ENCODE measurements at places on chromosomes 7 and 10.

DNA sequence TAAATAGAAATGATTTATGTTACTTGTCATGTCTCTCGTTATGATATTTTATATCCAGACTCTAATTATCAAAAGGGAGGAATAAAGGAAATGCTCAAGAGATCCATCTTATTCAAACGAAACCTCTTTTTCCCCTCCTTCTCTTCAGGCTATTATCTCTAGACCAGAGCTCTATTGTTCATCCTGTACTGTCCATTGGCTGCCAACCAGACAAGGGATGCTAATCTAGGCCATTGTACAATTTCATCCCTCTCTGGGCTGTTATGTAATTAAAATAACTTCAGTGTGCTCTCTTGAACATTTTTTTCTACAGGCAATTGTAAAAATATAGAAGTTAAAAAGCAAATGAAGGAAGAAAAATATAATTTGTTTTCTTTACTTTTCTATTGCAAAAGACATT is 220.4 kb downstream of the HDAC9 start:
- peak; percentile 34 for DNase-seq

DNA sequence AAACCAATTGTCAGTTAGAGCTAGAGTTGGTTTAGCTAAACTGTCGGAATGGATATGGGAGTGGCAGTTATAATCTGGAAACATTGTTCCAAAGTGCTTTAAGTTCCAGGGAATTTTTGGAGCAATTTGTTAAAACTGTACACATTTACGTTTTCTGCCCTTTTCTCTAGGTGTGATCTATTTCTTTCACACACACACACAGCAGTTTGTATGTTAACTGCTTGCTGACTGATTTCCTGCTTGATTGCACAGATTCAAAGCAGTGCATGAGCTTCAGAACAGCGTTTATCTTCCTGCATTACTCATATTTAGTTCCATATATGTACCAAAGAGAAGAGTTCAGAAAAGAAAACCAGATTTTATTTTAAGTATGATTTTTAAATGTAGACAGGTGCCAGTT is 57.9 kb downstream of the MGMT start:
- DNase-seq: no peak

- DNase-seq: peak; percentile 31
These were observed 445 bp upstream of the ATRNL1 start for GRCh38 chr10:115092555-115093285.

- peak; percentile 12 for DNase-seq
These were observed 33.8 kb downstream of the VOPP1 start for GRCh38 chr7:55538538-55538937.

DNA sequence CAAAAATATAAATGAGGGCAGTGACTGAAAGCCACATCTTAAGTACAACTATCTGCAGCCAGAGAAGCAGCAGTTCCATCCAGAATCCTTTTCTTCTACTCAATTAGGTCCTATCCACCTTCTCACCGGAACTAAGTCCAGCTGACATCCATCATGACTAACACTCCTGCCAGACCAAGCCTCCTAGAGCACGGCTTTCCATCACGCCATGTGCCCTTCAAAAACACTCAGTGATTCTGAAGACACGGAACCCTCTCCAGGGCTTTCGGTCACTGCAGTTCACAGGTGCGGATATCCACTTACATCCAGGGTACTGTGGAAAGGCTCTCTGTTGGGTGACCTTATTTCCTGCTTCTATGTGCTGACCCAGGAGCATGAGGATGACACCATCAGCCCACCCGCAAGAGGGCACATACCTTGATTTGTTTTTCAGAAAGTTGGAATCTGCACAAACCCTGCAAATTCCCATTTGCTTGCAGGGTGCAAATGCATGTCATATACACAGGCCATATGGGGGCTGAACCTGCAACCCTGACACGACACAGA is 64.3 kb downstream of the FAM171A1 start:
- DNase-seq: no peak

- DNase-seq: no peak
These were observed 18.2 kb upstream of the CALD1 start for GRCh38 chr7:134761266-134761665.

- no peak for DNase-seq
These were observed 1.8 kb downstream of the COMMD3 start for GRCh38 chr10:22317771-22318565.

- no peak for DNase-seq
These were observed 8.9 kb downstream of the IGFBP1 start for GRCh38 chr7:45897042-45897690.

DNA sequence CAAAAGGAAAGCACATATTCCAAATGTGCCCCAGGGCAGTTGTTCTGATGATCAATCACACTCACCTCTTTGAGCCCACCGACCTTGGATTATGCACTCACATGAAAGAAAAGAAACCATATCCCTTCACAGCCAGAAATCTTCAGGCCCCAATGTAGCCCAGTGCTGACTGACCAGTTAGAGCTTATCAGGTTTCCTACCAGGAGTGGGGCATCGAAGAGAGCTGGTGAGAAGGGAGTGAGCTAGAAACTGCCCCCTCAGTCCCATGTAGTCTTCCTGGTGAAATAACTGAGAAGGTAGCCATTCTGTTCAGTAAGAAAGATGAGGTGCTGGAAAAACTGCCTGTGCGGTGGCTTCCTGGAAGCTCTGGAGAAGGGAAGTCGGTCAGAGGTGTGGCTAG is 32.2 kb downstream of the NRCAM start:
- DNase-seq: no peak

DNA sequence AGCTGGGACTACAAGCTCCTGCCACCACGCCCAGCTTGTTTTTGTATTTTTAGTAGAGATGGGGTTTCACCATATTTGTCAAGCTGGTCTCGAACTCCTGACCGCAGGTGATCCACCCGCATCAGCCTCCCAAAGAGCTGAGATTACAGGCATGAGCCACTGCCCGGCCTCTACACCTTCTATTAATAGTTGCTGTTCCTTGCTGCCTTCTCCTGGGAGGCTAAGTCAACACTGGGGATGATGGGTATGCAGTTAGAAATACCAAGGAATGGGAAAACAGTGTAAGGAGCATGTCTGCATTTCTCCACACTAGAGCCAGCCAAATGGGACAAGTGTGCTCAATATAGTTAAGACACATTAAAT is 97.3 kb upstream of the PDLIM1 start:
- DNase-seq: no peak

DNA sequence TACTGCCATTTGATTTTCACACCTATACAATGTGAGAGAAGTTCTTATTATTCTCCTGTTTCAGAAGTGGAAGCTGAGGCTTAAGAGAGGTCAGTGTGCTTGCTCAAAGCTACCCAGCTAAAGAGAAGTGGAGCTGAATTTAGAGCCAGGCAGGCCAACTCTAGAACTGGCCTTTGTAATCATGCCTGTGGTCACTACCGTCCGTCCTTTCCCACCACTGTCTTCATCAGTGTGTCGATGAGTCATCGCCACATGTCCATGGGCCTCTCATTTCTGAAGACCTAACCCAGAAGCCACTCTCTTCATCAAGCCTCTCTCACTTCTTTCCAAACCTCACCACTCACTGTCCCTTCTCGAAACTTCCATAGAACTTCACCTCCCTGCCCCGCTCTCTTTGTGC is 237.8 kb downstream of the KIAA1217 start:
- DNase-seq: no peak

DNA sequence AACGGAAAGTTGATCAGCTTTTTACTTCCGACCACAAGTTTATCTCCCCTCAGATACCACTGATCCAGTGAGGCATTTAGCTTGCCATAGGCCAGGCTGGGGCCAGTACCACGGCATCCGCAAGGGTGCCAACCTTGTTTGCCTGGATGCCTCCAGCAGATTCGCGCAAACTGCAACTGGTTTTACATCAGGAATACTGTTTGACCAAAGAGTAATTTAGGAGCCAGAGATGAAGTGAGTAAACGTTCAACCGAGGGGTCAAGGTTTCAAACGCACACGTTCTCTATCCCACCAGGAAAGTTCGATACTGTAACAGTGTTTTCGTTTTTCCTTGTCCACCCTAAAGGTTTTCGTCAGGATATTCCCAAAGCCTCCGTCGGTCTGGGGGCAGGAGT is 266 bp upstream of the MDFIC start:
- DNase-seq: no peak

- DNase-seq: no peak
These were observed 30.4 kb downstream of the LEP start for GRCh38 chr7:128271471-128271941.

- DNase-seq: no peak
These were observed 49.6 kb downstream of the KAT6B start for GRCh38 chr10:74875966-74876365.

DNA sequence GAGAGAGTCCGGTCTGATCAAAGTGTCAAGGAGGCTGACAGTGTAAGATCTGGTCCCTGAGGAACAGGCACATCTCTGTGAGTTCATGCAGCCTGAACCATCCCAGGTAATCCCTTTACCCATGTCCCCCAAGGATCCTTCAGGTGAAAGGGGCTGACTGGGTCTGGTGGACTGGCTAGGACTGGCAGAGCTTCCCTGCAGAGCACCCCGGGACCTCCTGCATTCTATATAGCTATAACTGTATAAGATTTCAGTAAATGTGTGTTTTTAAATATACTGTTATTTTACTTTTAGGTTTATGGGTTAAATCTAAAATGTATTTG is 246.8 kb downstream of the ELMO1 start:
- no peak for DNase-seq

DNA sequence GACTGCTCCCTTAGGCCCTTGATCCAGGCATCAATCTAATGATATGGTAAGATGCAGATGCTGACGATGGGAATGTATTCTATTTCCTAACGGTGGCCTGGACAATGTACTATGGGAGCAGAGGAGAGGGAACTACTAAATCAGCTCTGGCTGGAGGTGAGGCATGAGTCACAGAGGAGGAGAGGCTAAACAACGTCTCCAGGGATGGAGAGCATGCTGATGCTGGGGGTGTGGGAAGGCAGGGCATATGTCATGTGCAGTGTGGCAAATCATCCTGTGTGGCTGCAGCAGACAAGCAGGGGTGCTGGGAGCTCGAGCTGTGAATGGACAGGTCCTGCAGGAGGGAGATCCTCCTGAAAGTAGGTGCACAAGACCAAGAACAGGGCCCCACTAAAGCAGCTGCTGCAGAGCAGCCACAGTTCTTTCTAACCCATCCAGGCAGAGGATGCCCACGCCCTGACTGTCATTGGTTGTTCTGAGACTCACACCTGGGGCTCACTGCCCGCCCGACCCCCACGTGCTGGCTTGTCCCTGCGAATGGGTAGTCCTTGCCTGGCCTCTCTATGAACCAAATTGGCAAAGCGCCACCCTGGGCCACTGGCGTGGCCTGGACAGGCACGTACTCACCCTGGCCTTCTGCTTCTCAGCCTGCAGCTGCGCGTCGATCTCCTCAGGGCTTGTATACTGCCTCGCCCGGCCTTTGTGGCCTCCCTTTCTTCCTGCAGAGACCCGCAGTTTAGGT is 4.0 kb downstream of the PDAP1 start:
- no peak for DNase-seq

- no peak for DNase-seq
These were observed 147.5 kb downstream of the RAB11FIP2 start for GRCh38 chr10:117899181-117899683.

All from HAP-1 (cell line).